Pons (tissue), 1 donor: ENCODE measurements at places on chromosomes 1 and 21.

DNA sequence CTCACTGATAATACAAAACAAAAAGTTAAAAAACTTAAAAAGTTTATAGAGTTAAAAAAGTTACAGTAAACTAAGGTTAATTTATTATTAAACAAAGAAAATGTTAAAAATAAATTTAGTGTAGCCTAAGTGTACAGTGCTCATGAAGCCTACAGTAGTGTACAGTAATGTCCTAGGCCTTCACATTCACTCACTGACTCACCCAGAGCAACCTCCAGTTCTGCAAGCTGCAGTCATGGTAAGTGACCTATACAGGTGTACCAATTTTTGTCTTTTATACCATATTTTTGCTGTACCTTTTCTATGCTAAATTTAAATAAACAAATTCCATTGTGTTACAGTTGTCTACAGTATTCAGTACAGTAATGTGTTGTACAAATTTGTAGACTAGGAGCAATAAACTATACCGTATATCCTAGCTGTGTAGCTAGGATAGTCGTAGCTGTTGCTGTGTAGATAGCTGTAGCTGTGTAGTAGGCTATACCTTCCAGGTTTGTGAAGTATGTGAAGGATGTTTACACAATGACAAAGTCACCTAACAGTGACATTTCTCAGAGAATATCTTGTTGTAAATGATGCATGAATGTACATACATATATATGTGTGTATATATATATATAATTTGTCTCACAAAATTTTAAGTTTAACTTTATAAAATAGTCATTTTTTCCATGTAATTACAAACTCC, 140.2 kb downstream of the TGFB2 start:
- DNase-seq, result no peak

- no peak for DNase-seq
Observed at GRCh38 chr1:41780322-41780721, 138.4 kb downstream of the HIVEP3 start.

DNA sequence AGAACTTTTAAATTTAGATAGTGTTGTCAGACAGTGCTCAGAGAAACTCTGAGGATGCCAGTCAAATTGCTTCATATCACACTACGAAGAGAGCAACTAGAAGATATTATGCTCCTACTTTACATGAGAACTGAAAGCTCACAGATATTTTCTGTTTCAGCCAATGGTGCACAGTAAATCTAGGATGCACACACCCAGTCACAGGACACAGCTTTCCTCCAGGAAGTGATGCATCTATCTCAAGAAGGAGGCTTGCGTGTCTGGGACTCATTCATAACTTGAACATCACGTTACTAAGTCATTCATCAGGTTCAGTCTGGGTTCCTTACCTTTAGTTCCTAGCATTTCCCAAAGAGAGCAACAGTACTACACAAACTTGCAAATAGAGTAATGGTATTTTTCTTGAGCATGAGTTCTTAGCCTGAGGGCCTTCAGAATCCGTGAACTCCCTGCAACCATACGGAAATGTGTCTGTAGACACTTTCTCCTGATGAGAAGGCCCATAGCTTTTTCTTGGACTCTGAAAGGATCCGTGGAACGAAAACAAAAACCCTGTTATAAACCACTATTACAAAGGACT, 12.2 kb downstream of the ZNF697 start:
- no peak for DNase-seq

GRCh38 chr1:90936061-90936460, 85.8 kb downstream of the ZNF644 start:
- no peak for DNase-seq

- no peak for DNase-seq
Observed at GRCh38 chr21:44732956-44733355, 21.6 kb upstream of the TSPEAR start.
